ENCODE measurements at places on chromosomes 12 and 14.

DNA sequence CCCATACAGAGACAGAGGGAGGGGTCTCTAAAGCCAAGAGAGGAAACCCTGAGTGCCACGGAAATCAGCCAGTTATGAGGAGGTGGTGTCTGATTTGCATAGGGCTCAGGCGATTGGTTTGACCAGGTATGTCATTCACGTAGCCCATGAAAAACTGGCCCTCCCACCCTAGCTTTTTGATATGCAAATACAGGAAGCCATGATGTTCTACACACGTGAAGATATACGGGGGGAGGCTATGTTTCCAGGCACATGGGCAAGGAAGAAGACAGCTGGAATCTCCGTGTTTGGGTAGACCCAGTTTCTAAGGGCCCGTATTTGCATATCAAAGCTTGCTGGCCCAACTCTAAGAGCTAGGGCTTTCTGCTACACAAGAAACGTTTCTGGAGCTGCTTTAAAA, 717.8 kb upstream of the SEL1L start:
- DNase-seq: no peak

GRCh38 chr12:109286652-109287051, 22.4 kb downstream of the FOXN4 start:
- DNase-seq: no peak

- no peak for DNase-seq
These were observed 44.7 kb upstream of the USP15 start for GRCh38 chr12:62215506-62215905.

- DNase-seq: no peak
These were observed 41.6 kb downstream of the AKAP6 start for GRCh38 chr14:32370714-32371113.

GRCh38 chr12:119354172-119354571, 19.6 kb downstream of the CCDC60 start:
- no peak for DNase-seq

Data from Right ventricle myocardium inferior (tissue), 1 donor.